RWPE1 (cell line): ENCODE measurements at places on chromosomes 1 and 21.

GRCh38 chr1:80876035-80876434, 924.7 kb upstream of the ADGRL2 start:
- DNase-seq: no peak

DNA sequence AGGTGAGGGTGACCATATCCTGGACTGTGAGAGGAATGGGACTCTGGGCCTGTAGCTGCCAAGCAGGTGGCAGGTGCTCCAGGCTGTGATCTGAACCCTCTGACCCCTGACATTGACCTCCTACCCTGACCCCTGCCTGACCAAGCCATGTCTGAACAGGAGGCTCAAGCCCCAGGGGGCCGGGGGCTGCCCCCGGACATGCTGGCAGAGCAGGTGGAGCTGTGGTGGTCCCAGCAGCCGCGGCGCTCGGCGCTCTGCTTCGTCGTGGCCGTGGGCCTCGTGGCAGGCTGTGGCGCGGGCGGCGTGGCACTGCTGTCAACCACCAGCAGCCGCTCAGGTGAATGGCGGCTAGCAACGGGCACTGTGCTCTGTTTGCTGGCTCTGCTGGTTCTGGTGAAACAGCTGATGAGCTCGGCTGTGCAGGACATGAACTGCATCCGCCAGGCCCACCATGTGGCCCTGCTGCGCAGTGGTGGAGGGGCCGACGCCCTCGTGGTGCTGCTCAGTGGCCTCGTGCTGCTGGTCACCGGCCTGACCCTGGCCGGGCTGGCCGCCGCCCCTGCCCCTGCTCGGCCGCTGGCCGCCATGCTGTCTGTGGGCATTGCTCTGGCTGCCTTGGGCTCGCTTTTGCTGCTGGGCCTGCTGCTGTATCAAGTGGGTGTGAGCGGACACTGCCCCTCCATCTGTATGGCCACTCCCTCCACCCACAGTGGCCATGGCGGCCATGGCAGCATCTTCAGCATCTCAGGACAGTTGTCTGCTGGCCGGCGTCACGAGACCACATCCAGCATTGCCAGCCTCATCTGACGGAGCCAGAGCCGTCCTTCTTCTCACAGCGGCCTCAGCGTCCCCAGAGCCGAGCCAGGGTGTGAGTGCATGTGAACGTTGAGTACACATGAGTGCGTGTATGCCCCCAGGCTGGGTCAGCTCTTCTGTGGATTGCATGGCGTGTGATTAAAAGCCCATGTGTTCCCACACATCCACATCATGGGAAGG, 3.1 kb downstream of the TMEM125 start:
- no peak for DNase-seq

GRCh38 chr1:162006081-162006480, 17.6 kb downstream of the OLFML2B start:
- DNase-seq: no peak

DNA sequence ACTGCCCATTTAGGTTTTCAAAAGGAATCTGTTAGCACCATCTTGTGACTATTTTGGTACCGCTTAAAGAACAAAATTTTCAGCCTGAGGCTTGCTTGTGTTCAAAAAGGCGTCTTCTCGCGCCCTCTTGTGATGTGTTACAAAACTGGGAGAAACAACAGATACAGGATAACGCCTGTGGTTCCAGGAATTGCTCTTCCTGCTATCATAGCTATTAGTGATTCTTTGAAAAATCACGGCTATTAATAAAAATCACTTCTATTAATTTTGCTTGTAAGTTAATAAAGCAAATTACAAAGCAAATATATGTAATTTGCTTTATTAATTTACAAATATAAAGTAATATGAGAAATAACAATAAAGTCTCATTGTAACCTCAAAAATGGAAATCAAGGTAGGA, 82.2 kb upstream of the ABCD3 start:
- DNase-seq: peak; percentile 57

DNA sequence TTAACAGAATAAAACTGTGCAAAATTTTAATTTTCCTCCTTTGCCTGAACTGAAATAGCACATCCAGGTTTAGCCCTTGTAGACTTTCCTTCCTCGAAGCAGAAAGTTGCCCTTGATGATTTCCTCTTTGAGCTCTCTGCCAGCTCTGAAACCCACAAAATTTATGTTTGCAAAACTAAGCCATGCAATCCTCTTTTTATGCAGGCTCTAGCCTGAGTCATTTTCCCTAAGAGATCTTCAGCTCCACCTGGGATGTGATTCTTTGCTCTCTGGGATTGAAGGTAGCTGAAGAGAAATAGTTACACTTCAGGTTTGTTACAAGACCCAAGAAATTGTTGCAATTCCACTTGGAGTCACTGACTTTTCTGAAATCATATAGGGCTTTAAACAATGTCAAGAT, 1.4 kb upstream of the F3 start:
- DNase-seq: no peak

DNA sequence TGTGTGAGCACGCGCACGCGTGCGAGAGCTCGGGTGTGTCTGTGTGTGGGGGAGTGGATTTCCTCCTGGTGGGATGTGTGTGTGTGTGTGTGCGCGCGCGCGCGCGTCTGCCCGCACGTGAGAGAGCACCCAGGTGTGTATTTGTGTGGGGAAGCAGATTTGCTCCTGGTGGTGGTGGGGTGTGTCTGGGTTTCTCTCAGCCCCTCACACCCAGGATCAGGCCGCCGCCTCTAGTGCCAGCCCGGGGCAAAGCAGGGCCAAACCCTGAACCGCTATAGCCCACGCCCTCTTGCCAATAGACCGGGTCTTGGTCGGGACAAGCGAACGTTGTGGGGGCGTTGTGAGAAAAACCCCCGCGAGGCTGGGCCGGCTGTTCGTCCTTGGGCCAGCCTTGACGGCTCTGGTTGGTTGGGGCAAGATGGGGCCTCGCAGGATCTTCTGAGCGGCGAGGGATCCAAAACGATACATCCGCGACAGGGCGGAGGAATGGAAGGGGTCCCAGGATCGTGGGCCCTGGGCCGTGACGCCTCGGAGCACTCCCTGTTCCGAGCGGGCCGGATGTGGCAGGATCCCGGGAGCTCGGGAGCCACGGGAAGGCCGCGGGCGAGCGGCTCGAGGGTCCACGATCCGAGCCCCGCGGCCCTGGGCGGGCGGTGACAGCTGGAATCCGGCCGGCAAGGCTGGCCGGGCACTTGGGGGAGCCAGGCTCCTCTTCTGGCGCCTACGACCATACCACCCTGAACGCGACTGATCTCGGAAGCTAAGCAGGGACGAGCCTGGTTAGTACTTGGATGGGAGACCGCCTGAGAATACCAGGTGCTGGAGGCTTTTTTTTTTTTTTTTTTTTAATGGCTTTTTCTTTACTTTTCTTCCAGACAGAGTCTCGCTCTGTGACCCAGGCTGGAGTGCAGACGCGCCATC, 68.2 kb downstream of the RNF187 start:
- no peak for DNase-seq

- DNase-seq: no peak
Measured at GRCh38 chr1:115545096-115545720, 96.6 kb upstream of the VANGL1 start.

- DNase-seq: peak; percentile 75
Measured at GRCh38 chr1:235708390-235708962, 58.9 kb upstream of the GNG4 start.

DNA sequence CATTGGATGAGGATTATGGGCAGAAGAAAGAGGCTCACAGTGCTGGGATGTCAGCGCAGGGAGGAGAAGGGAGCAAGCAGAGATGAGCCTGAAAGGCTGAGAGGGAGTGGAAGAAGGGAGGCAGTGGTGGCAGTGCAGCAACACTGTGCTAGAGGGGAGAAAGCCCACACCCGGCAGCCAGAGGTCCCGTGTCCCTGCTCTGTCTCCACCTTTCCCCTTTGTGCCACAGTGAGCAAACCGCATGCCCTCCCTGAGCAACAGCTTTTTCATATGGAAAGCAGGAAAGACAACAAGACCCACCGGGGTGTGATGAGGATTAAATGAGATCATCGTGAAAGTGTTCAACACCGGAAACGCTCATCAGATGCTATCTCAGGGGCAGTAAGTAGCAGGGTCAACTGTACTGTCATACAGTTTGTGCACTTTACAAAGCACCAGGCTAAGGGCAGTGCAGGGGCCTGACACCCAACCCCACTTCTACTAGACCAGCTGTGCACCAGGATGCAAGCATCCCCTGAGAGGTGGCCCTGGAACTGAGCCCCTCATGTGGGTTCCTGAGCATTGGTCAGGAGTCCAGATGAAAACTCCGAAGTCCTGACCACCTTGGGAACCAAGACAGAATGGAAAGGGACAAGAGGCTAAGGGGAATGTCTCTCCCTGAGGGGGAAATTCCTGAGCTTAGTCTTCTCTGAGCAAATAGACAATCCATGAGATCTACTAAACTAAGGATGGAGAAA, 9.1 kb downstream of the NHLH1 start:
- DNase-seq: no peak
